ENCODE measurements at places on chromosomes 16 and 17.

DNA sequence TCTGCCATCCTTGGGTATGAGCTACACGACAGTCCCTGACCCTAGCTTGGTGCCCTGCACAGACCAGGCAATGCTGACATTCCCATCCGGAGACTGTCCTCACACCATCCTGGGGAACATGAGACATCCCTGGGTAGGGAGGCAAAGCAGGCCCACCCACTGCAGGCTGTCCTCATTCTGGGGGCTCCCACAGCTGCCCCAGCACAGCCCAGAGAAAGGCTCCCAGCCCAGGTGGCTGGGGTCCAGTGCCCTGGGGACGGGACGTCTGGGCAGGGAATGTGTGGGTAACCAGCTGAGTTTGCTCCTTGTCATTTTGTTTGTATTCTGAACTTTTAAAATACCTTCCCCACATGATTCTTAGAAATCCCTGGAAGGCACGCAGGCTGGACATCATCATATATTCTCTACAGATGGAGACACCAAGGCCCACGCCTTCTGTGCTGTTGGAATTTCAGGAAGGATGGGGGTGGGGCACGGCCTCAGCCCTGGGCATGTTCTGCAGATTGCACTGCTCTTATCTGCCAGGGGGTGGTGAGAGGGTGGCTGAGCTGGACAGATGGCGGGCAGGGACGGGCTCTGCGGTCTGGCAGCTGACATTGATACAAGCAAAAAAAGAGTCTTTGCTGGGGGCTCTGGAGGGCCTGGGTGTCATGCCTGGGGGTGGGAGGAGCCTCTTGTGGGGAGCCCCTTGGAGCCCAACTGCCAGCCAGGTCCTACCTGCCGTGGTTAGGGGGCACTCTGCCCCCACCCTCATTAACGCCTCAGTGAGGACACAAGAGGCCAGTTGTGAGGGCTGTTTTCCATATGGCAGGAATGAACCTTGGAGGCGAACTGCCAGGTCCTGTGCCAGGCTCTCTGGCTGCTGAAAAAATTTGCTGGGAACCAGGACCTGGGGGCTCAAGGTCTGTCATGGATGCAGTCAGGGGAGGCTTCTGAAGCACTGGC is 28.4 kb downstream of the LRRC75A start:
- DNase-seq, result no peak

GRCh38 chr16:4409081-4409932 is 7.1 kb downstream of the CORO7 start:
- DNase-seq, result no peak

GRCh38 chr17:282000-282911 is 70.4 kb downstream of the RPH3AL start:
- DNase-seq, result no peak

GRCh38 chr16:73058221-73058615 is 10.3 kb upstream of the ZFHX3 start:
- no peak for DNase-seq

DNA sequence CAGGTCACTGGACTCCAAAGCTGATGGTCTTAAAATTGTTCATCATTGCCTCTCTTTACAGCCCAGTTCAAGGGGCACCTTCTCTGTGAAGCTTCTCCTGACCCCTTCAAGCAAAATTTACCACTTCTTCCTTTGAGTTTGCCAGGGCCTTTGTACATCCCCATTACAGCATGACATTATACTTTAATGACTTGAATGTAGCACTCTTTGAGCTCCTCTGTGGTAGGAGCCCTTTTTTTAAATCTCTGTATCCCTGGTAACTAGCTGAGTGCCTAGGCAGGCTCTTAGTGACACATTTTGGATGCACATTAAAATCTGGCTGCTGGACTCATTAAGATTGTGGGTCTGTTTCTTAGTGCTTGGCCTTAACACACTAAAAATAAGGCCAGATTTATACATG is 412.1 kb downstream of the CA10 start:
- no peak for DNase-seq

DNA sequence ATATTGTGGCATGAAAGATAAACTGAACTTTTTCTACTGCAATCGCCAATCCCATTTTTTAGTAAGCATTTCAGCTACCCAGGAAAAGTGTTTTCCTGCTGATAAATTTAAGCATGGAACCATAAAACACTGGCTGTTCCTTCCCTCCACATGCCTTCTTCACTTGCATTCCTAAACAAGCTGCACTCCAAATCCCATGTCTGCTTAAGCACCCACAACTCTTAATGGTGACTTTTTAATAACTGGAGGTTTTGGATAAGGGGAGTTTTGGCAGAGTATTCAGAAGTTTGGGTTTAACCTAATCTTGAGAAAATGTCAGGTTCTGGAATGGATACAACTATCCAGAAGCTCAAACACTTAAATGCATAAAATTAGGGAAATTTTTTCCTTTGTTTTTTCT is 345.6 kb upstream of the CA10 start:
- DNase-seq, result no peak

Data from CD8-positive, alpha-beta T cell (primary cell).